ENCODE measurements at places on chromosomes 3 and 15.

GRCh38 chr3:144128108-144128892 is 156.7 kb downstream of the DIPK2A start:
- H3K27me3 ChIP-seq, result no peaks in the 10 kb centered on the region
- H3K4me3 ChIP-seq, result no peak overlapping the region
- no peak for DNase-seq
- H3K4me1 ChIP-seq, result no peaks in the 10 kb centered on the region

DNA sequence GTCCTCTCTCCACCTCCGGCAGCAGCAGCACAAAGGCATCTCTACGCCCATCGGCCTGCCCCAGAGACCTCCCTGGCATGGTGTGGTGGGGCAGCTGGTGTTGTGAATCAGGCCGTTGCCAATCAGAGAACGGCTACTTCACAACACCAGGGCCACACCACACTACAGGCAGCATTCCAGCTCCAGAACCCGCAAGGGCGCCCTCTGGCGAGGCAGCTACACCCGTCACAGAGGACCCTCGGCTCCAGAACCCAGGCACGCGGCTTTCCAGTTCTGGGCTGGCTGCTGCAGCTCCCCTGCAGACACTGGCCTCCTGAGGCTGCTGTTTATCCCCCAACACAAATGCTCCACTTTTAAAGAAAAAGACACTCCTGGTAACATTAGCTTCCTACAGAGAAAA is 127.5 kb upstream of the TOPAZ1 start:
- no peak overlapping the region for H3K27ac ChIP-seq
- no peaks in the 10 kb centered on the region for H3K4me1 ChIP-seq
- H3K36me3 ChIP-seq, result no peaks in the 10 kb centered on the region
- no peak overlapping the region for H3K4me3 ChIP-seq
- no peak for DNase-seq

GRCh38 chr3:632571-633170 is 436.1 kb downstream of the CHL1 start:
- H3K27me3 ChIP-seq, result no peaks in the 10 kb centered on the region
- H3K4me1 ChIP-seq, result no peaks in the 10 kb centered on the region
- peak; percentile 53 for DNase-seq
- H3K4me3 ChIP-seq, result no peak overlapping the region
- H3K27ac ChIP-seq, result no peak overlapping the region

GRCh38 chr3:112734171-112734570 is 93.2 kb upstream of the CCDC80 start:
- no peak overlapping the region for H3K4me3 ChIP-seq
- no peaks in the 10 kb centered on the region for H3K27me3 ChIP-seq
- no peak overlapping the region for H3K27ac ChIP-seq
- DNase-seq, result no peak
- no peaks in the 10 kb centered on the region for H3K4me1 ChIP-seq
- H3K36me3 ChIP-seq, result no peaks in the 10 kb centered on the region

GRCh38 chr3:139285691-139286090 is 58.1 kb upstream of the MRPS22 start:
- no peaks in the 10 kb centered on the region for H3K36me3 ChIP-seq
- no peaks in the 10 kb centered on the region for H3K27me3 ChIP-seq
- no peak for DNase-seq
- H3K4me1 ChIP-seq, result no peaks in the 10 kb centered on the region

DNA sequence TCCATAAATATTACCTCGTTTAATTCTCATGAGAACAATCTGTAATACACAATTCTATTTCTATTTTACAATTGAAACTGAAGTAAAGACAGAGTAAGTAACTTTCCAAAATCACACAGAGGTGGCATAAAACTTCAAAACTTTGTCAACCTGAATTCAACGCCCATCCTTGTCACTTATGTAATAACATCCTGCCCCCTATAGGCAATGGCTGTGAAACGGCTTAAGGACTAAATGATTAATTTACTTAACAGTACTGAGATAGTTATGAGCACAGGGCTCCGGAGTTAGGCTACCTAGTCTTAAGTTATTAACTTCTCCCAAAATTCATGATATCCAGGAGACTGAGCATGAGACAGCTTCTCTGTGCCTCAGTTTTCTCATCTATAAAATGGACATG is 293.1 kb upstream of the CHRM5 start:
- no peak overlapping the region for H3K4me3 ChIP-seq
- no peaks in the 10 kb centered on the region for H3K4me1 ChIP-seq
- DNase-seq, result no peak
- no peak overlapping the region for H3K27ac ChIP-seq
- H3K36me3 ChIP-seq, result no peaks in the 10 kb centered on the region
- H3K27me3 ChIP-seq, result peaks cover 3% of the 10 kb centered on the region

- no peaks in the 10 kb centered on the region for H3K27me3 ChIP-seq
- DNase-seq, result no peak
- no peak overlapping the region for H3K4me3 ChIP-seq
- no peaks in the 10 kb centered on the region for H3K4me1 ChIP-seq
- H3K27ac ChIP-seq, result no peak overlapping the region
Observed at GRCh38 chr3:191020730-191021396, 158.4 kb upstream of the GMNC start.

GRCh38 chr3:46221391-46221790 is 13.3 kb upstream of the CCR1 start:
- no peaks in the 10 kb centered on the region for H3K36me3 ChIP-seq
- DNase-seq, result no peak
- H3K27ac ChIP-seq, result no peak overlapping the region
- H3K27me3 ChIP-seq, result no peaks in the 10 kb centered on the region
- H3K4me3 ChIP-seq, result no peak overlapping the region

DNA sequence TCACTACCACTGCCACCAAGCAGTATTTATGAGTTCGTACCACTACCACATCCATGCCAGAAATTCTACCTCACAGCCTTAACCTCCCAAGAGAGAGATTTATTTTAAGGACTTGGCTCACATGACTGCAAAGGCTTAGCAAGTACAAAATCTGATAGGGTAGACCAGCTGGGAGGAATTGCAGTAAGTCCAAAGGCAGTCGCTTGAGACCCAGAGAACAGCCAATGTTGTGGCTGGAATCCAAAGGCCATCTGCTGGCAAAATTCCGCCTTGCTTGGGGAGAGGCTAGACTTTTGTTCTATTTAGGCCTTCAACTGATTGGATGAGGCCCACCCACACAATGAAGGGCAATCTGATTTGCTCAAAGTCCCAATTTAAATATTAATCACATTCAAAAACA is 101.4 kb upstream of the STT3B start:
- no peaks in the 10 kb centered on the region for H3K4me1 ChIP-seq
- no peak for DNase-seq
- no peak overlapping the region for H3K4me3 ChIP-seq

- H3K27ac ChIP-seq, result no peak overlapping the region
- H3K4me3 ChIP-seq, result no peak overlapping the region
- H3K4me1 ChIP-seq, result peaks cover 28% of the 10 kb centered on the region
Observed at GRCh38 chr3:61563313-61564271, 2.2 kb downstream of the PTPRG start.

DNA sequence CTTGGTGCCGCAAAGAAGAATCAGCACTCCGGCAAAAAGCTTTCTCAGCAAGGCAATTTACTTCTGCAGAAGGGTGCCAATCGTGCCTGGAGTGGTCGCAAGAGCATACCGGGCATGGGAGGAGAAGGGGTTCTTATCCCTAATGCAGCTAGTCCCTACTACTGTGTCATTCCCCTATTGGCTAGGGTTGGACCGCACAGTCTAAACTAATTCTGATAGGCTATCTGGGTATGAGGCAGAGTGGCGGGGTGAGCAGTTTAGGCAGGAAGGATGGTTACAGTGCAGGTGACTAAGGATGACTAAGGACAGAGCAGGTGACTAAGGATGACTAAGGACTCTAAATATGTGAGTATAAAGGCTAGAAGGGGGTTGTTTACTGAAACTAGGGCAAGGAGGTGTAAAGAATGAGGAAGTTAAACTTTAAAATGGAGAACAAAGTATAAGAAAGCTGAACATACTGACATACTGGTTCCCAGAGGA is 52.9 kb downstream of the PGBD4 start:
- H3K27me3 ChIP-seq, result no peaks in the 10 kb centered on the region
- no peak for DNase-seq
- peaks cover 77% of the 10 kb centered on the region for H3K36me3 ChIP-seq
- no peak overlapping the region for H3K4me3 ChIP-seq
- no peaks in the 10 kb centered on the region for H3K4me1 ChIP-seq

- no peak for DNase-seq
- H3K36me3 ChIP-seq, result no peaks in the 10 kb centered on the region
- no peaks in the 10 kb centered on the region for H3K4me1 ChIP-seq
- no peak overlapping the region for H3K27ac ChIP-seq
Observed at GRCh38 chr3:107450254-107450893, 72.4 kb upstream of the BBX start.

GRCh38 chr15:27232876-27233275 is 261.9 kb downstream of the GABRG3 start:
- H3K36me3 ChIP-seq, result no peaks in the 10 kb centered on the region
- no peak overlapping the region for H3K4me3 ChIP-seq
- H3K4me1 ChIP-seq, result peaks cover 2% of the 10 kb centered on the region
- no peak overlapping the region for H3K27ac ChIP-seq

DNA sequence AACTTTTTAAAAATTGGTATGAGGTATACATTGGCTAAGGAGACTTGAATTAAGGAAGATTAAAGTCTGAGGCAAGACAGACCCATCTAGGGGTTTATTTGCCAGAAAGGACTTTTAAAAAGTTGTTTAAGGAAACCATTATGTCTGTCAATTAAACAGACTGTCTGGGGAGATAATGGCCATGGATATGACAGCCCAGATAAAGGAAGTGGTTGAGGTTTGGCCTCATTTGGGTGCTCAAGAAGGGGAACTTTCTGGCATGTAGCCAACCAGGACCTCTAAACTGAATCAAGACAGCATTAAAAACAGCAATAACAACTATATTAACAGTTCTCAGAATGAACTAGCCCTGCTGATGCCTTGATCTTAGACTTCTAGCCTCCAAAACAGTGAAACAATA is 9.9 kb upstream of the CD200R1L start:
- H3K4me3 ChIP-seq, result no peak overlapping the region
- peaks cover 6% of the 10 kb centered on the region for H3K4me1 ChIP-seq
- no peaks in the 10 kb centered on the region for H3K36me3 ChIP-seq
- H3K27me3 ChIP-seq, result no peaks in the 10 kb centered on the region
- DNase-seq, result peak; percentile 22
- H3K27ac ChIP-seq, result no peak overlapping the region

DNA sequence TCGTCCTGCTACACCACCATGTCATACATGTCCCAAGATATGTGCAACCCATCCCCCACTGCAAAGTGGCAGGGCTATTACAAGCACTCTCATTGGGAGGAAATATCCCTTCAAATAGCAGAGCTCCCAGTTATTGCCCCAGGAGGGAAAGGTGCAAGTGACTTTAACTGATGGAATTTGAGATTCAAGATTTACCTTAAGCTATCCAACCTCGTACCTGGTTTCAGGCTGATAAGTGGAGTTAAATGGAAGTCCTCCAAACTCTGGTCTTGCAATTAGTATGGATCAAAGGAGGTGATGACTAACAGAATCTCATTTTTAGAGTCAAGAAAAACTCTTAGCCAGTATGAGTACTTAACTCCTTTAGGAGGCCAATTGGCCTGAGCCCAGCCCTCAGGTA is 2.1 kb downstream of the SLCO2A1 start:
- H3K4me1 ChIP-seq, result no peaks in the 10 kb centered on the region
- H3K36me3 ChIP-seq, result no peaks in the 10 kb centered on the region
- no peak overlapping the region for H3K27ac ChIP-seq
- no peaks in the 10 kb centered on the region for H3K27me3 ChIP-seq
- no peak overlapping the region for H3K4me3 ChIP-seq

DNA sequence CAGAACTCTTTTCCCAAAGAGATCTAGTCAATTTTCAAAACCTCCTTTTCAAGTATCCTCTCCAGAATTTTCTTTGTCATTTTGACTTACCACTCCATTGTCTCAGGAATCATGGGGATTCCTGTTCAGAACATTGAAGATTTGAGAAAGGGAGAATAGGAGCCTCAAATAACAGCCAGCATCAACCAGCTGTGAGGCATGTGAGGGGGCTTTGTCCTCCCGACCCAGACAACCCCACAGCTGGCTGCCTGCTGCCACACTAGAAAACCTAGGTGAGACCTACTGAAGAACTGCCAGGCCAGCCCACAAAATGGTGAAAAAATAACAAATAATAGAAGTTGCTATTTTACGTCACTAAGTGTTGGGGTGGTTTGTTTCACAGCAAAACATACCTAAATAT is 5.9 kb upstream of the ARHGEF26 start:
- no peak for DNase-seq
- no peaks in the 10 kb centered on the region for H3K36me3 ChIP-seq
- H3K27ac ChIP-seq, result no peak overlapping the region
- H3K4me1 ChIP-seq, result no peaks in the 10 kb centered on the region

GRCh38 chr3:165256554-165257065 is 60.4 kb upstream of the SLITRK3 start:
- no peaks in the 10 kb centered on the region for H3K36me3 ChIP-seq
- H3K27me3 ChIP-seq, result no peaks in the 10 kb centered on the region
- H3K27ac ChIP-seq, result no peak overlapping the region
- H3K4me3 ChIP-seq, result no peak overlapping the region
- no peaks in the 10 kb centered on the region for H3K4me1 ChIP-seq

GRCh38 chr15:38682363-38682762 is 117.7 kb upstream of the RASGRP1 start:
- no peak for DNase-seq
- H3K4me3 ChIP-seq, result no peak overlapping the region
- H3K4me1 ChIP-seq, result peaks cover 39% of the 10 kb centered on the region
- no peak overlapping the region for H3K27ac ChIP-seq
- no peaks in the 10 kb centered on the region for H3K27me3 ChIP-seq

GRCh38 chr15:80880086-80880485 is 100.9 kb downstream of the CEMIP start:
- H3K27me3 ChIP-seq, result peaks cover 4% of the 10 kb centered on the region
- DNase-seq, result no peak
- H3K4me1 ChIP-seq, result no peaks in the 10 kb centered on the region
- H3K27ac ChIP-seq, result no peak overlapping the region
- no peaks in the 10 kb centered on the region for H3K36me3 ChIP-seq

GRCh38 chr15:52069559-52069958 is 43.0 kb downstream of the BCL2L10 start:
- H3K4me1 ChIP-seq, result no peaks in the 10 kb centered on the region
- no peak overlapping the region for H3K4me3 ChIP-seq
- DNase-seq, result no peak
- H3K27ac ChIP-seq, result no peak overlapping the region
- H3K36me3 ChIP-seq, result peaks cover 5% of the 10 kb centered on the region

GRCh38 chr3:128178782-128179483 is 25.7 kb downstream of the EEFSEC start:
- no peak for DNase-seq
- no peak overlapping the region for H3K4me3 ChIP-seq
- no peaks in the 10 kb centered on the region for H3K36me3 ChIP-seq

DNA sequence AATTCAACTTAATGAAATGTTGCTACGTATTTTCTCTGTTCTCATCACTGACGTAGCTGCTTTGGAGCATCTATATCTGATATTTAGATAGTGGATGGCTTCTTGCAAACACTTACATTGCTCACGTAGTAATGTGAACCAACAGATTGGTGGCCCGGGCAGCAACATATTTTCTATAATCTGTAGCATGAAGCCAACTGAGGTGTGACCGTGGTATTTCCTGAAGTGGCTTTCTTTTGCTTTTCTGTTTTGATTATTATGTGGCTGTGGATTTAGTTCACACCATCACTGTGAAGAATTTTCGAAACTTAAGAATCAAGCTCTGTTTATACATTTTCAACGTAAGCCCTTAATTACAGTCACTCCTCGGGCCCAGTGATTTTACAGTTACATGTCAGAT is 288.5 kb downstream of the LPP start:
- DNase-seq, result no peak
- no peak overlapping the region for H3K4me3 ChIP-seq
- H3K27me3 ChIP-seq, result no peaks in the 10 kb centered on the region
- peaks cover 39% of the 10 kb centered on the region for H3K4me1 ChIP-seq

Measured in DND-41 (cell line).